ENCODE measurements at places on chromosomes 16 and 17.

GRCh38 chr16:57150682-57151330 lies 35.0 kb downstream of the PSME3IP1 start:
- DNase-seq: no peak

GRCh38 chr16:71540-72401 lies 660 bp downstream of the RHBDF1 start:
- no peak for DNase-seq

GRCh38 chr17:5973410-5973809 lies 96.8 kb upstream of the WSCD1 start:
- DNase-seq: no peak

GRCh38 chr16:9518051-9518450 lies 426.6 kb downstream of the HAPSTR1 start:
- DNase-seq: no peak

- no peak for DNase-seq
These were observed 61.4 kb upstream of the TMC5 start for GRCh38 chr16:19356024-19356952.

DNA sequence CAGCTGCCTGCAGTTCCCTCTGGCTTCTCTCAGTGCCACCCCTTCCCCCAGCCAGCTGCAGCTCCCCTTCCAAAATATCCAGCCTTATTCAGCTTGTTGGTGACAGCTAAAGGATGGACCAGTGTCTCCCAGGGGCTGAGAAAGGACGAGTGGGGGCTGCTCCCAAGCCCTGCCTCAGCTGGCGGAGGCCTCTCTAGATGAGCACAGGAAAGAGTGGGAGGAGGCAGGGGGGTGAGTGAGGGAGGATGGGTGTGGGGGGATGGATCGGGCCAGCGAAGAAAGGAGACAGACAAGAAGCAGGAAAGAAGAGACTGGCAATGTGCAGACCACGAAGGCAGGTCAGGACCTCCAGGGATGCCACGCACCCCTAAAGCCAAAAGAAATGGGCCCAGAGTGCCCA lies 17.5 kb downstream of the PIPOX start:
- no peak for DNase-seq

GRCh38 chr17:81492202-81492601 lies 20.4 kb downstream of the ACTG1 start:
- no peak for DNase-seq
